ENCODE measurements at places on chromosomes 1 and 21.

DNA sequence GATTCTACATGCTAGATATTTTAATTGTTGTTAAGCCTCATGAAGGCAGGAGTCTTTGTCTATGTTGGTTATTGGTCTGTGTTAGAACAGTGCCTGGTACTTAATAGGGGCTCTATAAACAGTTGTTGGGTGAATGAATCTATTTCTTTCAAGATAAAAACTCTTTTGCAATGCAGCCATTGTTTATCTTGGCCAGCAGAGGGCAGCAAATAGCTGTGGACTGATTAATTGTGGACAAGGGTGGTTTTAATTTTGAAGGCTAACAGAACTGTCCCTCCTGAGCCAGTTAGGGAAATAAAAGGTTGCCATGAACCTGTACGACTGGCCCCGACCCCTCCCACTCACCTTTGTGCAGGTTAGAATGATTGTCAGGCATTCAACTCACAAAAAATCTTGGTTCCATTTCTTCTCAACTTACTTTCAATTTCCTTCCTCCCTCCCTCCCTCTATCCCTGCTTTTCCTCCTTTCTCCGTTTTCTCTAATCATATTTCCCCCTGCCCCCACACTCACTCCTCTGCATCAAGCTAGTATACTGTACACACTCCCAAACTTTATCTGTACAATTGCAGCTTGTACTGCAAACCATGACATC lies 66.3 kb upstream of the DIRAS3 start:
- DNase-seq = no peak

- DNase-seq = no peak
Observed at GRCh38 chr1:7253118-7253480, 467.8 kb downstream of the CAMTA1 start.

DNA sequence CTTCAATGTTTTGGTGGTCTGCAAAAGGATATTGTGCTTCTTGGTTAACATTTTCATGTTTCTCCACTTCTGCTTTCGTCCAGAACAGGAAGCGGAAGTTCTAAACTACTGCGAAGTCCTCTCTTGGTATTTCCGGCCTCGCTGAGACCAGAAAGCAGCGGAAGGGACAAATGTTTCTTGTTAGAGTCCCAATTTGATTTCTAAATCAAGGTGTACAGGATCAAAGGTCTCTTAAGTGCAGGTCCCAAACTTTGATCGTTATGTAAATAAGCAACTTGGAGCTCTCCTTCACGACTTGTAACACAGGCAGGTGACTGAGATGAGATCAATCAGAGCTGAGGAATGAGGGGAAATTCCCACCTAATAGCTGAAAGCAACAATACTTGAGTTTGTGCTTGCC lies 40.1 kb upstream of the HMCN1 start:
- no peak for DNase-seq

DNA sequence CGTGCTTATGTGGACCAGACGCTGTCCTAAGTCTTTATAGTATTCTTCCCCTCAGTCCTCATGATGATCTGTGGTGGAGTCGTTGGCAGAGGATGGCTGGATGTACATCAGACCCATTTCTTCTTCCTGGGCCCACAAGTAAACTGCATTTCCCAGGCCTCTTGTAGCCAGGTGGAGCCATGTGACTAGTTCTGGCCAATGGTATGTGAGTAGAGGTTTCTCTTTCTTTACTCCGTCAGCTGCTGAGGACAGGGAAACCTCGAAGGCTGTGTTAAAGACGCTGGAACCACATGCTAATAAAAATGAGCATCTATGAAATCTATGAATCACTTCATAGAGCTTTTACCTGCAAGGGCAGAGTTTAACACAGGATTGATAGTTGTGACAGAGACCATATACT lies 18.7 kb upstream of the ZNF362 start:
- DNase-seq = no peak

DNA sequence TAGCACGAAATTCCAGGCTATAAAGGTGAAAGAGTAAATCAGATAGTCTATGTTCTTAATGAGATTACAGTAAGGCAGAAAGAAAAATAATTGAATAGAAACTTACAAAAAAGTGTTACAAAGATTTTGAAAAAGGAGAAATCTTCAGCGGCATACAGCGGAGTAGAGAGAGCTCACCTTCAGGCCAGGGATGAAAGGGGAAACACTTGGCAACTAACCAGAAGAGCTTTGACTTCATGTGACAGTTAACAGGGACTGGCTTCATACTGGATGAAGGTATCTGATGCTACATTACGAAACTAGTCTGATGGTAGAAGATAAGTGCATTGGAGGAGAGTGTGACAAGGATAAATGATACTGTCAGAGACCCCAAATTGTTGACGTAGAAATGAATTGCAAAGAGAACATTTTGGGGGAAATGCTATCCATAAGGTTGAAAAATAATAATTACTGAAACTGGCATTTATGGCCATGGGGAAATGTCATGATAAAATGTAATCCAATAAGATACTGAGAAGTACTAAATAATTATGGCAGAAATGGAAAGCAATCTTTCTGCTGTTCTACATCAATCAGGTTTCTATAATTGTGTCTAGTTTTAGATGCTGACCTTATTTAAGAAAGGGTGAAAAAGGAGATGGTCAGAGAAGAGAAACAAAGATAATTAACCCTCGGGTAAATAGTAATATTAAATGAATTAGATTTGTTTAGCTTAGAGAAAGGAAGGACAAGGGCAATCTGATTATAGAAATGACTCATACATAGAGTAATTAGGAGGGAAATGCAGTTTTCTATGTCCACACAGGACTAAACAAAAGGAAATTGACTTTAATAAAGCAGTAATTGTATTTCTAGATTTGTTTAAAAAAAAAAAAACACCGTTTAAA lies 808.7 kb downstream of the NCAM2 start:
- no peak for DNase-seq

GRCh38 chr1:229753764-229754551 lies 127.9 kb downstream of the URB2 start:
- no peak for DNase-seq

DNA sequence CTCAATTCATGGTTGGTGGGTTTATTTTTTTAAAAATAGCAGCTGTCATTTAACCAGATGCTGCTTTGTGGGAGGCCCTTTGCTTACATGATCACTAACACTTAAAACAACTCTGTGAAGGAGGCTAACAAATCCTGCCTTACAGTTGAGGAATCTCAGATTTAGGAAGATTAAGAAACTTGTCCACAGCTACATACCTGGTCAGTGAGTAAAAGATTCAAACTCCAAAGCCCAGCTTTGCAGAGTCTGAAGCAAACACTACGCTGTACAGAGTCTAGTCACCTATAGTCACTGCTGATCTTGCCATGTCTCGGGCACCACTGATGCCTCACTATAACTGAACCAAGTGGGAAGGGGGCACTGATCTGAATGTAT lies 535.4 kb downstream of the SMYD3 start:
- no peak for DNase-seq

DNA sequence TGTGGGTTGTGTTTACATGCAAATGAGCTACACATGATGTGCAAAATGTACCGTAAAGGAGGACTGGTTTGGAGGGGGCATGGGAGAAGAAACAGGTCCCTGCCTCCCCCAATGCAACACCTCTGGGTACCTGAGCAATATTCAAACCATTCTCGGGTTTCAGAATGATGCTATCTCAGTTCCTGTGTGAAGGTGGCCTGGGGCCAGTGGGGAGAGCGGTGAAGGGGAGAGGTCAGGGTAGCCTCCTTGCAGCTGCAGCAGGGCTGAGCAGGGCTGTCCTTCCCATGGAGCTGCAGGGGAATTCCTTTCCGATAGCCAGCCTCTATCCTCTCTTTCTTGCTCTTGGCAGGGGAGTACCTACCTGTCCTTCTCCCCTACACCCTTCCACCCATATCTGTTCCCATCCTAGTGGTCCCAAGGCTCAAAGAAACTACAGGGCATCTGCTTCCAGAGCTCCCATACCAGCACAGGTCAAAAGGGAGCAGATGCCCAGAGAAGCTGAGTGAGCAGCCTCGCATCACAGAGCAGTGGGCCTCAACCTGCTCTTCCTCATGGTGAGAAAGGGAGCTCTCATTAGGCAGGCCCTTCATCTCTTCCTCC lies 11.9 kb downstream of the MEF2D start:
- no peak for DNase-seq

DNA sequence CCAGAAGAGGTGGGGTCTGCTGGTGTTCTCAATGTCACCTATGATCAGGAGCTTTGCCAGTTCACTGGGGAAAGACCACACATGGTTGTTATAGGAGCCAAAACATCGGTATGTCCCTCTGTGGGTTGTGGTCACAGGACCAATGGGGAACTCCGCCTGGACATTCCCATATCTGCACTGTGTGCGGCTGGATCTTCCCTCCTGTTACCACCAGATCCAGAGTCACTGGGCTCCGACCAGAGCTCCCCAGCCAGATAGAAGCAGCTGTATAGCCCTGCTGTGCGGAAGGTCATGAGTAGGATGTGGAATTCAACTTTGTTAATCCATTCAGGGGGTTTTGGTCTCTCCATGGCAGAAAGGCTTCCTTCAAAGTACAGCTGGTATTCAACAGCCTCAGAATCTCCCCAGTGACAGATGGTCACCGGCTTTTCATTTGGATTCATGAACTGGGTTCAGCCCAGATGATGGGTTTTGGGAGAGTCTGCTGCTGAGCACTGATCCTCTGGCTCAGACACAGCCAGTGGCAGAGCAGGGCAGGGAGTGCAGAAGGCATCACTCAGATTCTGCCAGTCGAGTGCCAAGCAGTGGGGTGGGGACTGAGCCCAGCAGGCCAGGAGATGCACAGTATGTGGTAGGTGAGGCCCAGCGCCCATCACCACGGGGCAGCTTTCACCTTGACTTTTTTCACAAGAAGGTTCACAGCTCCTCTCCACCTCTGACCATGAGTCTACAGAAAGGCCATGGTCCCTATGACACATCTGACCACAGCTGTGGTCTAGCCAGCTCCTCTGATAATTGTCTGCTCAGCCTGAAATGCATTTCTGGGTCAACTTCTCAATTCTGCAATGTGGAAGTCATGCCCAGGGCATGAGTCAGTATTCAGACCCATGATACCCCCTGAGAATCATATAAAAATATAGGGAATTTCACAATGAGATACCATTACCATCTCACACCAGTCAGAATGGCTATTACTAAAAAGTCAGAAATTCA lies 2.9 kb upstream of the SHCBP1L start:
- no peak for DNase-seq

DNA sequence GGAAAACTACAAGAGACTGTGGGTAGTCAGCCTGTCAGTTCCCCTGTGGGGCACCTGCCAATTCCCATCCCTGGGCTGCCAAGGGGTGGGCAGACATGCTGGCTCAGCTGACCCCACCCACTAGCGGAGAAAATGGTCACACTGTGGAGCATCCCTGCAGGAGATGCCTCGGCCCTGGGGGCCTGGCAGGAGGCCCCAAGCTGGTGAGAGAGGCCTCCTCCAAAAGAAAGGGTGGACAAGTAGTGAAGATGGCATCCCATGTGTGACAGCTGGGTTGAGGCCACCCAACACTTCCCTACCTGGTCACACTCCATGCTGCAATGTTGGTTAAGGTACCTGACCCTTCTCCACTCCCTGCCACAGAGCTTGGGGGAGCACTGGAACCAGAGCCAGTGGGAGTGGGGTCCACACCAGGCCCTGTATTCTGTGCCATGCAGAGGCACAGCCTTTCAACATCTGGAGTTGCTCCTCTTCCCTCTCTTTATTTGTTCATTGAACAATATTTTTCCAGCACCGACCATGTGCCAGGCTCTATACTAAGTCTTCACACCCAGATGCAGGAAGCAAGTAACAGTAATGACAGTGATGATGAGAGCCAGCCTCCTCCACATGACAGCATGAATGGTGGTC lies 59.5 kb downstream of the KLHDC7A start:
- DNase-seq = no peak

- no peak for DNase-seq
Observed at GRCh38 chr1:87219141-87219540, 109.5 kb upstream of the LMO4 start.

DNA sequence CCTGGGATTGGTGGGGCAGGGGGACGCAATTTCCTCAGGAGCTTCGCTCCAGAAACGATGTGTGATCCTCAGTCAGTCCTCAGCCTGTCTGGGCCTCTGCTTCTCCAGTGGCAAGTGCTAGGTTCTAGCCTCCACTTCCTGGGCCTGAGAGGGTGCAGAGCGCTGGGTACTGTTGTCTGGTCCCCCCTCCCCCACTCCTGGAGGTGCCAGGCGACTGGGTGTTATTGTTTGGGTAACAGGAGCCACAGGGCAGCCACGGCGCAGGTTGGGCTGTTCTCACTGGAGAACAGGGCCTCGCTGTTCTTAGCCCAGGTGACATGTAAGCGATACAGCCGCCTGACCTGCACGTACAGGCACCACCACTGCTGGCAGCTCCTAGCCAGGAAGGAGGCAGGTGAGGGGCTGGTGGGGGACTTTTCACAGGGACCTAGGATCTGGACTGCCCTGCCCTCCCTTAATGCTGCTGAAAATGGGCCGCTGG lies 2.1 kb downstream of the RPS6KA1 start:
- no peak for DNase-seq

DNA sequence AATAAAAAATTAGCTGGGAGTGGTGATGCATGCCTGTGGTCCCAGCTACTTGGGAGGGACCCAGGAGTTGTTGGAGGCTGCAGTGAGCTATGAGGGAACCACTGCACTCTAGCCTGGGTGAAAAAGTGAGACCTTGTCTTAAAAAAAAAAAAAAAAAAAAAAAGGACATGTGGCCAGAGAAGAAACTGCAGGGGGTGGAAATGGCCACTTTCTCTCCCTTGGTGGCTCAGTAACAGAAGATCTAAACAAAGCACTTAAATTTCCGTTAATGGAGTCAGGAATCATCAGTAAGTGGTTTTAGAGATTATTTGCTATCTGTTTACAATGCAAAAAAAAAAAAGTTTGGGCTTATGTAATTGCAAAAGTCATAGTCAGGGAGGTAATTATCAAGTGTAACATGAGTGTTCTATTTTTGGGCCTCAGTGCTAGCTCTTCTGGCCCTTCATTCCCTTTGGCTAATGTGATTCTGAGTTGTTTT lies 19.3 kb upstream of the OPRD1 start:
- no peak for DNase-seq

GRCh38 chr1:201946224-201946908 lies at the start of gene LMOD1:
Gene LMOD1 (minus strand): TSS chr1:201946548. CDS start chr1:201946340, 208 bp downstream.
- DNase-seq = no peak

DNA sequence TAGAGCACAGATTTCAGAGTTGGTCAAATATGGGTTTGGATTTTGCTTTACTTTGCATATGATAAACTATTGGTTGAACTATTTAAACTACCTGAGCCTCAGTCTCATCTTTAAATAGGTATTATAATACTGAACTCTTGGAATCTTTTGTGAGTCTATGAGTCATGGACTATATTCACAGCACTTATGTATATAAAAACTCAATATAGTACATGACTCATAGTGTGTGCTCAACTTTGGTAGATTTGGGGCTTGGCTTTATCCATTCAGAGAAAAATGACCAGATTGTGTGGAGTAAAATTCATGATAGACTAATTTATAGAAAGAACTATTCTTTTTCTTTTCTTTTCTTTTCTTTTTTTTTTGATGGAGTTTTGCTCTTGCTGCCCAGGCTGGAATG lies 28.7 kb downstream of the FCRL3 start:
- no peak for DNase-seq

DNA sequence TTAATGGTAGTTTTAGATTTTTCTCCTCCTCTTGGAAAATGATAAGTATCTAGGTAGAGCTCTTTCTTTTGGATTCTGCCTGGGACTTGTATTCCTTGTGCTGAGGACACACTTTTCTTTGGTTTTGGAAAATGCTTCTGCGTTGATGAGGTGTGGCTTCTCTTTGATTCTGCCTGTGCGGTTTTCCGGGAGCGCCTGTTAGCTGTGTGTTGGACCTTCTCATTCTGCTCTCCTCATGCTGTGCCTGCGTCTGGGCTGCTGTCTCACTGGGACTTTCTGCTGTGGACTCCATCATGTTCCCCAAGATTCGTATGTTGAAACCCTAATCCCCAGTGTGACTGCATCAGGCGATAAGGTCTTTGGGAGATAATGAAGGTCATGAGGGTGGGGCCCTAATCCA lies 21.0 kb downstream of the C1orf174 start:
- DNase-seq = no peak

All from stimulated activated CD4-positive, alpha-beta T cell treated with anti-CD3 and anti-CD28 coated beads, Interleukin-15, amount 100 ng/mL, for 1 hour (primary cell).